CD4-positive, alpha-beta T cell treated with Interleukin-15 for 1 hour (primary cell): ENCODE measurements at places on chromosomes 7 and 10.

DNA sequence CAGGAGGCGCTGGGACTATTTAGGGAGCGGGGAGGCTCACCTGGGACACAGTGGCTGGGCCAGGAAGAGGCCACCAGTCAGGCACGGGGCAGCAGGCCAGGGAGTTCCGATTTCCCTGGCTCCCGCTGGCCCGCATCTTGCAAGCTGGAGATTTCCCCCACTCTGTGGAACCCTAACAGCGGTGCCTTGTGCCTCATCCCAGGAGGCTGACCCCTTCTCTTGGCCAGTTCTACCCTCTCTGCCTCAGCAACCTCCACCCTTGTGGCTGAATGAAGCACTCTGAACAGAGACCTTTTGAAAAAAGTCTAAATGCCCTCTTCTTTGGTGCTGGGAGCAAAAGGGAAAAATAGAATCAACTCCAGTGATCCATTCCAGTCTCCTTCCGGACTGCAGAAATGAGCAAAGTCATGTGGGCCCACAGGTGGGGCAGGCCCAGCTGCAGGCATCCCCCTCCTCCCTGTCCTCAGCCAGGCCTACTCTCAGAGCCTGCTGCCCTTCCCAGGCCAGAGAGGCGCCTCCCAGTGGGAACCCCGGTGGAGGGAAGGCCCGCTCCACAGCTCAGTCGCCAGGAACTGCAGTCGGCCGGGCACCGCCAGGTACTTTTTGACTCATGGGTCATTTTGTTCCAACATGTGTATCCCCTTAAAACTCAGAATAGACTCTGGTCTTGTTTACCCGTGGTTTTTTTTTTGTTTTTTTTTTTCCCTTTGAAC is 155.5 kb downstream of the ZNF248 start:
- DNase-seq: no peak

DNA sequence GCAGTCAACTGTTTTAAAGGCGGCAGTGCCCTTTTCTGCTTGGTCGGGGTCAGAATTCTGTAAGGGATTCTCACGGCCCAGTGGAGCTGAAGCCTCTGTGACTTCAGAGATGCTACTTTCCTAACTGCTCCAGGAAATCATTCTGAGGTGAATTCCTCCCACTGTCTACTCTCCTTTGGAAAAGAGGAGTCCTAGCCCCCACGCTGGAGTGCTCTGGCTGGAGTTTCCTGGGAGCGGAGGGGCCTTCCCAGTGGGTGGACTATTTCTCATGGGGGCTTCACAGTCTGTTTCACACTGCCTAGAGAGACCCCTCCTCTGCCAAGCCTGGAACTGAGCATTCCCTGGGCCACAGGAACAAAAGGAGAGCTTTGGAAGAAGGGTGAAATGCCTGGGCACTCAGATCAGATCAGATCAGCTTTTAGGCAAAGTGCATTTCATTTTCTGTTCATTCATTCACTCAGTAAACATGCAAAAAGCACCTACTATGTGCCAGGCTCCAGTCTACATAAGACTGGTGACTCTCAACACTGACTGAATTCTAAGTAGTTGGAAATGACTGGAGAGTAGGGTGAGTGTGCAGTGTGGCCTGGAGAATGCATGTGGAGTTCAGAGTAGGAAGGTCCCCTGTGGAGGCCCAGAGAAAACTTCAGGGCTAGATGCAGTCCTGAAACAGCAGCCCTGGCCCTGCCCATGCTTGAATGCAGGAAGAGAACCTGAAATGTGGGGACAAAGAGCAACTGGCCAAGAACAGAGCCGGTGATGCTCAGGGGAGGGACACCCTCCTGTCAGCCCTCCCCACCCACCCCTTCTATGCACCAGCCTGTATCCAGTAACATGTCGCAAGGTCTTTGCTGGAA is 12.2 kb downstream of the ZNF488 start:
- no peak for DNase-seq

GRCh38 chr10:97499561-97500296 is 1.0 kb downstream of the UBTD1 start:
- DNase-seq: no peak

- no peak for DNase-seq
Observed at GRCh38 chr7:123604739-123605138, 3.1 kb downstream of the ASB15 start.

DNA sequence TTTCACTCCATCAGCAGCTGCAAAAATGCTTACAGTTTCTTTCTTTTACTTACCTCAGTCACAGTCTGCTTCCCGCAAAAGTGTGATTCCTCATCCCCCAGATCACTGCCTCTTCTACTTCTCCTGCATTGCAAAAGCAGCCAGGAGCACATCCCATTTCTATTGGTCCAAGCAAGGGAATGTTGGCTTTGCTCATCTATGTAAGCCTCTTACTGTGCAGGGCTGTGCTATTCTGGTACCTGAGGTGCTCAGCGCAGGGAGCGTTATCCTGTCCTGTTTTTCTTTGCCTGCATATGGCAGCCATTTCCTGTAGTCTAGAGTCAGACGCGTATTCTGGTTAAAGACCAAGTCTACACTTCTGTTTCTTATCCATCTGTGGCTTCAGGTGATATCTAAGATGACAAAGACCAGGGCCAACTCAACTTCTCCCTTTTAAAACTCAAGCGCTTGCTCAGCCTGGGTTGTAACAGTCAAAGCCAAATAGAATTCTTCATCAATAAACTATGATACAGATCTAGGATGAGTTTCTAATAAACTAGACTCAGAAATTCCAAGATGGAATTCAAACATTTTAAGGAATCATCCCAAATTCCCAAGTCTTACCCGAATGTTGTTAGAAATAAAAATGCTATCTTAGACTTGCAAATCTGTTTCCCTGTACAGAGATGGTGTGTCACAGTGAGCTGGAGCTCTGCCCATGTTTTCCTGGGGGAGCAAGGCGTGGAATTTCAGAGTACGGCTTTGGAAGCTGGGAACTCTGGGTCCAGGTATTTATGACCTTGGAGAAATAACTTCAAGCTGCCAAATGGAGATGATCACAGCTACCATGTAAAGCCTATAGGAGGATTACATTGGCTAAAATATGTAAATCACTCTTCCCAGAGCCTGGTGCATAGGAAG is 6.1 kb upstream of the RBM17 start:
- no peak for DNase-seq

GRCh38 chr7:44372560-44373417 is 47.4 kb upstream of the CAMK2B start:
- DNase-seq: no peak

GRCh38 chr10:95408983-95409873 is 118.4 kb upstream of the PDLIM1 start:
- no peak for DNase-seq

- DNase-seq: no peak
Observed at GRCh38 chr10:71390461-71390835, 6.3 kb upstream of the CDH23 start.

- no peak for DNase-seq
Observed at GRCh38 chr10:77456414-77456813, 181.2 kb downstream of the KCNMA1 start.

GRCh38 chr7:155353256-155353897 is 55.7 kb downstream of the INSIG1 start:
- no peak for DNase-seq

DNA sequence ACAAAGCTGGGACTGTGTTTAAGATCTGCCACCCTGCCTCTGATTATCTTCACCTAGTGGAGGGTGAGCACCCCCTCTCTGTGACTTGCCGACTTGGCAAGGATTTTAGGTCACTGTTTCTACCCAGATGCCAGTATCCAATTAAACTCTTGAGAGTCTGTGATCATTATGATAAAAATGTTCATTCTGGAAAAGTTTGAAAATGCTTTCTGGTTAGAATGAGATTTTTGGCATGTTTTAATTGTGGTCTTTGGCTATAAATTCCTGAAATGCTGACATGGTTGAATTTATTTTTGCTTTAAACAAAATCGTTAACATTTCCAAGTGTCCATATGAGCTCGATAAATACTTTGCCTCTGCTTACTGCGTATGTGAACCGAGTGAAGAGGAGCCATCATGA is 221.4 kb downstream of the BICC1 start:
- DNase-seq: no peak

- DNase-seq: no peak
Observed at GRCh38 chr10:114577133-114577532, 80.9 kb downstream of the ABLIM1 start.

DNA sequence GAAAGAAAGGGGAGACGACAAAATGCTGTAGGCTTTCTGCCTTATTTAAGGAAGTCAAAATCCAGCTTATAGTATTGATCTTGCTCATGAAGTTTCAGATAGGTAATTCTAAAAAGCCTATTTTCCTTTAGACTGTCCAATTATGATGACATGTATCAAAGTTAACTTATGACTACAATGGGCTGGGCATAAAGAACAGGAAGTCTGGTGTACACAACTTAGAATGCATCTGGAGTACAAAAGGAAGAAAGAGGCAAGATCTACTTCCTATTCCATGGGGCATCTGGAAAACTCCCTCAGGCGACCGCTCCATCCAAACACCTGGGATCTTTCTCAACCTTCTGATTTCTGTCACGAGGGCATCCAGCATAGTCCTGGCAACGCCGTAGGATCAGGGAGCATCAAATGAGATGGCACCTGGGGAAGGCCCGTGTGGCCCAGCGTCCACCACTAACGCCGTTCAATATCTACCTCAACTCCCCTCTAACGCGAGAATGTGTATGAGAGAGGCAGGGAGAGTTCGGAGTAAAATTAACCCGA is 512 bp downstream of the FAM24B start:
- DNase-seq: no peak

GRCh38 chr7:42235741-42236161 is 1.3 kb downstream of the GLI3 start:
- no peak for DNase-seq
